Activated T-helper 2 cell treated with anti-CD3 and anti-CD28 coated beads, Interferon-gamma antibody, Interleukin-2, Interleukin-4, amounts not matched to agents 10 μg/mL and 5 μg/mL and 100 μg/mL, durations not matched to agents 14 hours and 24 hours and 36 hours (primary cell): ENCODE measurements at places on chromosomes 1 and 21. TPM values are rescaled to one million over a fixed set of nuclear protein-coding genes. Genes with fewer than 3 reads are reported as not detected.

- H3K4me3 ChIP-seq, result no peak overlapping the region
- DNase-seq, result peak; percentile 44
- peaks cover 14% of the 10 kb centered on the region for H3K27me3 ChIP-seq
- H3K4me1 ChIP-seq, result no peaks in the 10 kb centered on the region
- H3K36me3 ChIP-seq, result no peaks in the 10 kb centered on the region
Observed at GRCh38 chr1:247373721-247374141, 42.1 kb upstream of the ZNF496 start.

GRCh38 chr1:201489643-201490261 is 17.2 kb downstream of the CSRP1 start:
- no peak overlapping the region for H3K4me3 ChIP-seq
- H3K27ac ChIP-seq, result no peak overlapping the region
- DNase-seq, result no peak
- H3K36me3 ChIP-seq, result peaks cover 60% of the 10 kb centered on the region
- no peaks in the 10 kb centered on the region for H3K27me3 ChIP-seq

- no peaks in the 10 kb centered on the region for H3K4me1 ChIP-seq
- H3K4me3 ChIP-seq, result no peak overlapping the region
- H3K36me3 ChIP-seq, result no peaks in the 10 kb centered on the region
- H3K27me3 ChIP-seq, result peaks cover 24% of the 10 kb centered on the region
- DNase-seq, result no peak
Observed at GRCh38 chr1:152533327-152533938, 19.2 kb downstream of the CRCT1 start.

DNA sequence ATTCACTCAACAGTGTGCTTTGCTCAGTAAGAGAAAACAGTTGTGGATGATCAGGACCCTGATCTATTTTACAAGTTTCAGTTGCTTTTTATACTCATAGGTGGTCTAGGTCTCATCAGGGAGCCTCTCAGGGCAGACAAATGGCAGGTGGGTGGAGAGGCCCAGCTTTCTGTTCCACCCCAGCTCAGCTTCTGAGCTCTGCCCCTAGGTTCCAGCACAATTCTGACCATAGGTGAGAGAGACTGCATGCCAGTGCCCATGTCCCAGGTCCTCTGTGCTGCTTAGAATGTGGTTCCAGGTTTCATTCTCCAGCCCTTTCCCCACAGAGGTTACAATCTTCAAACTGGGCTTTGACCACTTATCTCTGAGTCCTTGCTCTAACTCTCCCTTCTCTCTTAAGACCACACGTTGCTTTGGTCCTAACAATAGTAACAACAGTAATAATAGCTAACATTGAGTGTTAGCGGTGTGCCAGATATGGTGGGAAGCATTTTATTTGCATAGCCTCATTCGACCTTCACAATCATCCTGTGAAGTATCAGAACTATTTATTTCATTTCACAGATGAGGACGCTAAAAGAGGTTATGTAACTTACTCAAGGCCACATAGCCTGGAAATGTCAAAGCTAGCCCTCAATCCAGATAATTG is 19.6 kb upstream of the DUSP10 start:
- H3K4me3 ChIP-seq, result no peak overlapping the region
- peak overlapping the region; percentile 56 for H3K27ac ChIP-seq
- no peaks in the 10 kb centered on the region for H3K27me3 ChIP-seq
- peaks cover 45% of the 10 kb centered on the region for H3K4me1 ChIP-seq

- no peak overlapping the region for H3K27ac ChIP-seq
- H3K4me3 ChIP-seq, result no peak overlapping the region
- H3K36me3 ChIP-seq, result no peaks in the 10 kb centered on the region
- DNase-seq, result no peak
Observed at GRCh38 chr1:162966613-162967012, 102.5 kb upstream of the RGS4 start.

DNA sequence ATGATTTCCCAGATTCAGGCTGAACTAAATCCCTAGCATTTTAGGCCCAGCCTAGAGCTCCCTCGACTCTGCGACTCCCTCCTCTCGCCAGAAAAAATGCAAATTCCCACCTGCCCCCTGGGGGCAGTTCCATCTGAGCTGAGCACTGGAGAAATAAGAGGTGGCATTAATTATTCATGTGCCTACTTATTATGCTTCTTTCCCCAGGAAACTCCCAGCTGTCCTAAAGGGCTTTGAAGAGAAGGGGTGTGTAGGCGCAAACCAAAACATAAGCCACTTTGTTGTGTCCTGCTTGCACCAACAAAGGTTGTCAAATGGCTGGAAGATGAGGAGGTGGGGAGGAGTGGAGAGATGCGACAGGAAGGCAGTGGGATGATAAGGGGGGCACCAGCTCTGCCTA is 41.4 kb upstream of the GOLT1A start:
- no peaks in the 10 kb centered on the region for H3K36me3 ChIP-seq
- no peaks in the 10 kb centered on the region for H3K27me3 ChIP-seq
- no peak for DNase-seq
- no peak overlapping the region for H3K4me3 ChIP-seq

GRCh38 chr1:229169399-229169798 is 101.5 kb upstream of the RAB4A start:
- H3K36me3 ChIP-seq, result no peaks in the 10 kb centered on the region
- no peak for DNase-seq
- peaks cover 2% of the 10 kb centered on the region for H3K27me3 ChIP-seq
- no peak overlapping the region for H3K27ac ChIP-seq

The PRDM2 gene
- 45.0 and 47.3 TPM in 2 replicates for total RNA-seq

The KCNJ9 gene
- not detected in 2 replicates for total RNA-seq

DNA sequence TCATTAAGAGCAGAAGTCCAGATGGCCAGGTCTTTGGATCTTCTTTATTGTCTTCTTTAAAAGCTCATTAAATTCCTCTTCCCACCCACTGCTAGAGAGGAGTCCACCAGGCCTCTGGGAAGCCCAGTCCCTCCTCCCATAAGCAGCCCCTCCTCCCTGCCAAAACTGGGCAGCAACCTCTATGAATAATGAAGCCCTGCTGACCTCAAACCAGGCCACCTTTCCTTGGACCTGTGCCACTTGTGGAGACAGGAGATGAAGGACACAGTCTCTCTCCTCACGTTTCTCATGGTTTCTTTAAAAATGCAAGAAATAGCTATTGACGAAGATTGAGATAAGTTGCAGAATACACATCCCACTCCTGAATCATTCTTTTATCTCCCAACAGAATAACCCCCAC is 112.8 kb downstream of the EDEM3 start:
- no peak overlapping the region for H3K27ac ChIP-seq
- DNase-seq, result no peak

- H3K4me3 ChIP-seq, result no peak overlapping the region
- peaks cover 45% of the 10 kb centered on the region for H3K27me3 ChIP-seq
- DNase-seq, result no peak
- H3K27ac ChIP-seq, result no peak overlapping the region
- H3K4me1 ChIP-seq, result peaks cover 25% of the 10 kb centered on the region
- H3K36me3 ChIP-seq, result no peaks in the 10 kb centered on the region
Observed at GRCh38 chr1:158248771-158249170, 5.5 kb upstream of the CD1A start.

GRCh38 chr1:94676686-94677085 is 135.1 kb upstream of the F3 start:
- no peaks in the 10 kb centered on the region for H3K36me3 ChIP-seq
- H3K27ac ChIP-seq, result no peak overlapping the region
- no peaks in the 10 kb centered on the region for H3K4me1 ChIP-seq

- H3K4me1 ChIP-seq, result peaks cover 30% of the 10 kb centered on the region
- H3K27ac ChIP-seq, result no peak overlapping the region
- no peaks in the 10 kb centered on the region for H3K36me3 ChIP-seq
- H3K27me3 ChIP-seq, result peaks cover 33% of the 10 kb centered on the region
Observed at GRCh38 chr1:161502181-161502580, 3.1 kb upstream of the FCGR2A start.

GRCh38 chr21:36990508-36991205 is 15.8 kb upstream of the RIPPLY3 start:
- peak overlapping the region; percentile 78 for H3K4me3 ChIP-seq
- peak overlapping the region; percentile 56 for H3K27ac ChIP-seq
- H3K27me3 ChIP-seq, result no peaks in the 10 kb centered on the region
- peaks cover 28% of the 10 kb centered on the region for H3K4me1 ChIP-seq
- H3K36me3 ChIP-seq, result peaks cover 6% of the 10 kb centered on the region

The ZNF695 gene
- 1.2 and 1.5 TPM in 2 replicates for total RNA-seq

- DNase-seq, result peak; percentile 21
- H3K27ac ChIP-seq, result no peak overlapping the region
- no peak overlapping the region for H3K4me3 ChIP-seq
- H3K4me1 ChIP-seq, result no peaks in the 10 kb centered on the region
- no peaks in the 10 kb centered on the region for H3K36me3 ChIP-seq
- peaks cover 14% of the 10 kb centered on the region for H3K27me3 ChIP-seq
Observed at GRCh38 chr1:101567582-101568189, 330.9 kb downstream of the S1PR1 start.

- H3K27me3 ChIP-seq, result no peaks in the 10 kb centered on the region
- no peaks in the 10 kb centered on the region for H3K4me1 ChIP-seq
- no peak overlapping the region for H3K4me3 ChIP-seq
- no peaks in the 10 kb centered on the region for H3K36me3 ChIP-seq
Observed at GRCh38 chr1:17648457-17649145, 106.5 kb upstream of the ACTL8 start.

- no peaks in the 10 kb centered on the region for H3K27me3 ChIP-seq
- H3K36me3 ChIP-seq, result peaks cover 39% of the 10 kb centered on the region
- DNase-seq, result no peak
- no peak overlapping the region for H3K4me3 ChIP-seq
Observed at GRCh38 chr21:43924421-43925095, 59.5 kb downstream of the AGPAT3 start.

- H3K36me3 ChIP-seq, result no peaks in the 10 kb centered on the region
- no peak for DNase-seq
- H3K4me1 ChIP-seq, result no peaks in the 10 kb centered on the region
- no peak overlapping the region for H3K27ac ChIP-seq
- H3K27me3 ChIP-seq, result no peaks in the 10 kb centered on the region
- no peak overlapping the region for H3K4me3 ChIP-seq
Observed at GRCh38 chr1:177024623-177025022, 139.9 kb downstream of the ASTN1 start.

GRCh38 chr1:115138271-115138670 is 49.0 kb upstream of the TSPAN2 start:
- DNase-seq, result no peak
- H3K4me3 ChIP-seq, result no peak overlapping the region
- no peaks in the 10 kb centered on the region for H3K36me3 ChIP-seq
- H3K4me1 ChIP-seq, result no peaks in the 10 kb centered on the region
- H3K27me3 ChIP-seq, result peaks cover 26% of the 10 kb centered on the region

DNA sequence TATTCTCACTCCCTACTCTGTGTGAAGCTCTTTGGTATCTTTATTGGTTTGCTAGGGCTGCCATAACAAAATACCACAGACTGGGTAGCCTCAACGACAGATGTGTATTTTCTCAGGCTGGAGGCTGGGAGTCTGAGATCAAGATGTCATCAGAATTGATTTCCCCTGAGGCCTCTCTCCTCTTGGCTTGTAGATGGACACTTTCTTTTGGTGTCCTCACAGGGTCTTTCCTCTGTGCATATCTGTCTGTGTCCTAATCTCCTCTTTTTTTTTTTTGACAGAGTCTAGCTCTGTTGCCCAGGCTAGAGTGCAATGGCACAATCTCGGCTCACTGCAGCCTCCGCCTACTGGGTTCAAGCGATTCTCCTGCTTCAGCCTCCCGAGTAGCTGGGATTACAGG is 71.4 kb upstream of the KCNJ6 start:
- H3K4me3 ChIP-seq, result no peak overlapping the region
- H3K4me1 ChIP-seq, result no peaks in the 10 kb centered on the region
- peaks cover 5% of the 10 kb centered on the region for H3K27me3 ChIP-seq
- no peaks in the 10 kb centered on the region for H3K36me3 ChIP-seq
- no peak overlapping the region for H3K27ac ChIP-seq

- H3K27me3 ChIP-seq, result no peaks in the 10 kb centered on the region
- peaks cover 22% of the 10 kb centered on the region for H3K36me3 ChIP-seq
- no peak overlapping the region for H3K27ac ChIP-seq
- peaks cover 24% of the 10 kb centered on the region for H3K4me1 ChIP-seq
- H3K4me3 ChIP-seq, result no peak overlapping the region
- peak; percentile 36 for DNase-seq
Observed at GRCh38 chr1:119141020-119141424, 569 bp upstream of the WARS2 start.

DNA sequence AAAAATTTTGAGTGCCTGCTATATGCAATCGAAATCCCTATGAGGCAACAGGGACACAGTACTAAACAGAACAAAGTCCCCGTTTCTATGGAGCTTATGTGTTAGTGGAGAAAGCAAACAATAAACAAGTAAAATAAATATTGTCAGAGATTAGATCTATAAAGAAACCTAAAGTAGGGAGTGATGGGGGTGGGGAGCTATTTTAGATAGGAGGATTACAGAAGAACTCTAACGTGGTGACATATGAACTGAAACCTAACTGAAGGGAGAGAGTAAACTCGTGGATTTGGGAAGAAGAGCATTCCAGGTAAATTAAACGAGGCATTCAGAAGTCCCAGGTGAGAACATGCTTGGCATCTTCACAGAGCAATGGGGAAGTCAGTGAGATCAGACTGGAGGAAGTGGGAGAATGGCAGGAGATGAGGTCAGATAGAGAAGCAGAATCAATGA is 154.5 kb downstream of the DENND1B start:
- peaks cover 6% of the 10 kb centered on the region for H3K4me1 ChIP-seq
- no peaks in the 10 kb centered on the region for H3K27me3 ChIP-seq
- DNase-seq, result no peak
- no peak overlapping the region for H3K4me3 ChIP-seq

DNA sequence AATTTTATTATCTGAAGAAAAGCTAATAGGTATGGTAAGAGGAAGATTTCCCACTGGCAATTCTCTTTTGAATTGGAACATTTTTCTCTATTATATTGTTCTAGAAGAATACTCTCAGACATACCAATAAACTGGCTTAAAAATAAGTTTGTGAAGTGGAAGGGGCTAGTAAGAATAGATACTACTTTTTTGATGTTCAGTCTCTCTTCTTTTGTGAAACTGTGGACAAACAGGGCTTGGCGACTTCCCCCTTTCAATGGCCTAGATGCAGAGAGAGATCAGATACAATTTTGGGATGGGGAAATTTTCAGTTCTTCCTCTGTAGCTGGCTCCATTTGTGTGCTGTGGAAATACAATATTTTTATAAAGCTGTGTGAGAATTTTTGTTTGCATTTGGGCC is 2.5 kb downstream of the PBX1 start:
- no peak for DNase-seq
- H3K36me3 ChIP-seq, result no peaks in the 10 kb centered on the region
- peaks cover 32% of the 10 kb centered on the region for H3K27me3 ChIP-seq
- H3K27ac ChIP-seq, result no peak overlapping the region

- no peaks in the 10 kb centered on the region for H3K36me3 ChIP-seq
- H3K4me3 ChIP-seq, result no peak overlapping the region
- peaks cover 59% of the 10 kb centered on the region for H3K27me3 ChIP-seq
- DNase-seq, result no peak
Observed at GRCh38 chr1:159949123-159949522, 3.7 kb upstream of the IGSF9 start.

- H3K27me3 ChIP-seq, result no peaks in the 10 kb centered on the region
- no peak for DNase-seq
- peaks cover 28% of the 10 kb centered on the region for H3K36me3 ChIP-seq
Observed at GRCh38 chr1:171739656-171740055, 2.2 kb downstream of the VAMP4 start.

- H3K4me3 ChIP-seq, result no peak overlapping the region
- peaks cover 7% of the 10 kb centered on the region for H3K4me1 ChIP-seq
- H3K27ac ChIP-seq, result no peak overlapping the region
- H3K27me3 ChIP-seq, result peaks cover 10% of the 10 kb centered on the region
- H3K36me3 ChIP-seq, result no peaks in the 10 kb centered on the region
- DNase-seq, result no peak
Observed at GRCh38 chr1:157595356-157595755, 2.5 kb downstream of the FCRL4 start.

The LIN28A gene
- not detected in 2 replicates for total RNA-seq

- no peak for DNase-seq
- no peak overlapping the region for H3K27ac ChIP-seq
- peaks cover 7% of the 10 kb centered on the region for H3K4me1 ChIP-seq
- H3K4me3 ChIP-seq, result no peak overlapping the region
- no peaks in the 10 kb centered on the region for H3K36me3 ChIP-seq
Observed at GRCh38 chr1:29682919-29683295, 446.6 kb downstream of the PTPRU start.

The IGSF9 gene
- total RNA-seq, result not detected in 2 replicates

The SRRM1 gene
- total RNA-seq, result 212 and 223 TPM in 2 replicates

The CR1L gene
- not detected in 2 replicates for total RNA-seq
